ENCODE measurements at places on chromosomes 1 and 21.

DNA sequence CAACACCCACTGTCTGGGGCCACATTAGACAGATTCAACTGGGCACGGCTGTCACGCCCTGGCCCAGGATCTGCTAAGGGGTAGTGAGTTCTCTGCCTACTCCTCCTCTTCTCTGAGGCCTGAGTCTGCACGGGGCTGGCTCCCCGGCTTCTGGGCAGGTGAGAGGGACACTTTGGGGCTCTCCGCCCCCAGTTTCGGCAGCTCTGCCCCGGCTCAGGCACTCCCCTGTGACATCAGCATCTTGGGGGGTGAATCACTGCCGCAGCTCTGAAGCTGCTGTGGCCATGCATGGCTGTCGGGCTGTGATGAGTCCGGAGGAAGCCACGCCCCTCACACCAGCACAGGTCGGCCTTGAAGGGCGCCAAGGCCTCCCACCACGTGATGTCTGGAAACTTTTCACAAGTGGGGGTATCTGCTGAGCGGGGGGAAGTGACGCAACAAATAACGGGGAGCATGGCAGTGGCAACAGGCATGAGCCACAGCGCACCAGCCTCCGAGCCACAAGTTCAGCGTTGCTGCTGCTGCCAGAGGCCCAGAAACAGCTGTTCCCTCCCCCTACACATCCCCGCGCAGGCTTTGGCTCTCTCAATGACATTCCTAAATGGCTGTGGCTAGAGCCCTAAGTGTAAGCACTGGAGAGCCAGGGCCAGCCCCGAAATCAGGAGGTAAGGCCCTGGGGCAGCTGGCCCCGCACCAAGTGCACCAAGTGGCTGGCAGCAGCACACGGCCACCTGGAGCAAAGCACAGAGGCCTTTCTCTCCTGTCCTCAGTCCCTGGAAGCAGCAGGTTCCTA lies 26.3 kb downstream of the ZBTB17 start:
- DNase-seq, result peak; percentile 84

- peak; percentile 80 for DNase-seq
Measured at GRCh38 chr1:111222308-111223125, 5.0 kb upstream of the CHI3L2 start.

- DNase-seq, result no peak
Measured at GRCh38 chr1:190102757-190103326, 374.8 kb downstream of the BRINP3 start.

GRCh38 chr1:147581459-147581858 lies 40.2 kb downstream of the BCL9 start:
- no peak for DNase-seq

- DNase-seq, result no peak
Measured at GRCh38 chr1:246178717-246179311, 328.3 kb downstream of the SMYD3 start.

GRCh38 chr1:244246334-244246733 lies 195.3 kb downstream of the ZBTB18 start:
- no peak for DNase-seq

DNA sequence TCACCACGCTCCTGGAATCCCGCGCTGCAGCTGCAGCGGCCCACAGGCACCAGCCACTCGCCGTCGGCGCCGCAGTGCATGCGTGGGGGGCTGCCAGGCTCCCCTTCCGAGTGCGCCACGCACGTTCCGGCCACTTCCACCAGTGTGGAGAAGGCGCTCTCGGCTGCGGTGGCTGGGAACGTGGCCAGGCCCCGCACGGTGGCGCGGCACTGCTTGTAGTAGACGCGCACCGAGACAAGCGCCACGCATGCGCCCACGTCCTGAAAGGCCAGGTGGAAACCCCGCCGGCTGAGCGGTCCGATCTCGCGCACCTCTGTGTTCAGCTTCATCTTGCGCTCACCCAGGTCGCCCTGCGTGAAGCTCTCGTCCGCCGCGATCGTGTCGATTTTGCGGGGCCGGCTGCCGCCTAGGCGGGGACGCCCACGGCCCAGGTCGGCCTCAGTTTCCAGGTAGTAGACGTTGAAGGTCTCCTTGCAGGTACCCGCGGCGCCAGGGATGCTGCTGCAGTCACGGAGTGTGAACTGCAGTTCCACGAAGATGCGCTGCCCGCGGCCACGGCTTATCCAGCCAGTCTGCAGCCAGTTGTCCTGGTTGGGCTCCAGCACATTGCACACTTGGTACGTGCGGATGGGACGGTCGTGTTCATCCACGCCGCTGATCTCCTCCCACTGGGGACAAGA lies 3.4 kb downstream of the EPHA10 start:
- DNase-seq, result no peak

- DNase-seq, result no peak
Measured at GRCh38 chr1:167127236-167127635, 33.4 kb downstream of the STYXL2 start.

All from CD4-positive, alpha-beta T cell treated with Interleukin-6 at 100 ng/mL for 8 hours (primary cell).